Esophagus muscularis mucosa (tissue), 4 donors: ENCODE measurements at places on chromosomes 2 and 18.

- no peak for DNase-seq
- H3K27me3 ChIP-seq, result no peaks in the 10 kb centered on the region
- H3K27ac ChIP-seq, result no peak overlapping the region
Measured at GRCh38 chr2:15555760-15556193, 5.4 kb downstream of the NBAS start.

- H3K36me3 ChIP-seq, result no peaks in the 10 kb centered on the region
- H3K4me3 ChIP-seq, result no peak overlapping the region
- H3K27me3 ChIP-seq, result no peaks in the 10 kb centered on the region
- no peaks in the 10 kb centered on the region for H3K4me1 ChIP-seq
- no peak overlapping the region for H3K27ac ChIP-seq
- DNase-seq, result no peak
Measured at GRCh38 chr2:149613704-149614103, 26.1 kb upstream of the MMADHC start.

- no peak for DNase-seq
- no peak overlapping the region for H3K27ac ChIP-seq
- H3K27me3 ChIP-seq, result no peaks in the 10 kb centered on the region
- no peaks in the 10 kb centered on the region for H3K4me1 ChIP-seq
- no peaks in the 10 kb centered on the region for H3K36me3 ChIP-seq
- no peak overlapping the region for H3K4me3 ChIP-seq
Measured at GRCh38 chr2:194270648-194271047, 1386.4 kb upstream of the SLC39A10 start.

GRCh38 chr2:135162377-135162776 is 110.3 kb downstream of the RAB3GAP1 start:
- H3K27ac ChIP-seq, result no peak overlapping the region
- no peak overlapping the region for H3K4me3 ChIP-seq
- H3K4me1 ChIP-seq, result no peaks in the 10 kb centered on the region
- peaks cover 85% of the 10 kb centered on the region for H3K36me3 ChIP-seq
- H3K27me3 ChIP-seq, result no peaks in the 10 kb centered on the region
- DNase-seq, result no peak

DNA sequence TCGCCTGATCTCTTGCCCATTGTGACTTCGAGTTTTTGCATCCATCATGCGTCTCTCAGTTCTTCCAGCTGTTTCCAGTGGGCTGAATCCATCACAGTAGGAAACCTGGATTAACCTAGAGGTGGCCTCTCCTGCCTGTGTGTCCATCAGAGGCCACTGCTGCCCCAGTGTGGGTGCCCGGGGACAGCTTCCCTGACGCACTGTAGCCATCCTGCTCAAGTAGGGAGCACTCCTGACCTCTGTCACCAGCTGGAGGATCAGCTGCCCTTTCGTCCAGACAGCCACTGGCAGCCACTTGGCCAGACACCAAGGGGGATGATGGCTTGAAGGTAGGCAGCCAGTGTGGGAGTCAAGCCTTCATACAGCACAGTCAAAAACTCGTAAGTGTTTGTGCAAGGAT is 36.9 kb upstream of the LBH start:
- H3K4me3 ChIP-seq, result no peak overlapping the region
- H3K36me3 ChIP-seq, result no peaks in the 10 kb centered on the region
- no peaks in the 10 kb centered on the region for H3K4me1 ChIP-seq
- DNase-seq, result no peak

GRCh38 chr18:11391661-11392060 is 217.7 kb upstream of the SLC35G4 start:
- no peaks in the 10 kb centered on the region for H3K27me3 ChIP-seq
- H3K4me1 ChIP-seq, result no peaks in the 10 kb centered on the region
- no peaks in the 10 kb centered on the region for H3K36me3 ChIP-seq
- no peak overlapping the region for H3K27ac ChIP-seq
- no peak for DNase-seq
- H3K4me3 ChIP-seq, result no peak overlapping the region

DNA sequence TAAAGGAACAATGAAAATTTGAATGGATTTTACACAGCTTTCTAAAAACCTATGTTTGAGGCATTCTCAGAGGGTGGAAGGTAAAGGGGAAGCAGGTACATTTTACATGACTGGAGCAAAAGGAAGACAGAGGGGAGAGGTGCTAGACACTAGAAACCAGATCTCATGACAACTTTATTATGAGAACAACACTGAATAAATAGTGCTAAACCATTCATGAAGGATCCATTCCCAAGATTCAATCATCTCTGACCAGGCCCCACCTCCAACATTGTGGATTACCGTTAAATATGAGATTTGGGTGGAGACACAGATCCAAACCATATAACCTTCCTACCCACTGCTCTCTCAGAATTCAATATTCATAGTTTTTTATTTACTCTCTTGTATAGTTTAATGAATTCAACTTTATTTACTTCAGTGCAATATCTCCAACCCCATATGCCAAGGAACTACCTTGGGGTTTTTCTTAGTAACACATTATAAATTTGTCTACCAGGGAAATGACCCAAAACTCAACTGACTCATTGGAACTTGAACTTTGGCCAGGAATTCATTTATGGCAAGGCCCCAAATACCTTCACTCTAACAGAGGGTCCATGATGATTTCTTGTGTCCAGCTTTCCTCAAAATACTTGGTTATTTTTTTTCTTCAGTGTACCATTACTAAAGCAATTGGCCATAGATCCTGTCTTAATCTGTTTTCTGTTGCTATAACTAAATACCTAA is 317.8 kb downstream of the GULP1 start:
- H3K4me3 ChIP-seq, result no peak overlapping the region
- no peaks in the 10 kb centered on the region for H3K36me3 ChIP-seq
- DNase-seq, result no peak
- no peaks in the 10 kb centered on the region for H3K27me3 ChIP-seq

GRCh38 chr2:224271617-224272236 is 130.2 kb downstream of the FAM124B start:
- no peak overlapping the region for H3K27ac ChIP-seq
- H3K4me1 ChIP-seq, result peaks cover 10% of the 10 kb centered on the region
- no peak for DNase-seq
- no peaks in the 10 kb centered on the region for H3K27me3 ChIP-seq

DNA sequence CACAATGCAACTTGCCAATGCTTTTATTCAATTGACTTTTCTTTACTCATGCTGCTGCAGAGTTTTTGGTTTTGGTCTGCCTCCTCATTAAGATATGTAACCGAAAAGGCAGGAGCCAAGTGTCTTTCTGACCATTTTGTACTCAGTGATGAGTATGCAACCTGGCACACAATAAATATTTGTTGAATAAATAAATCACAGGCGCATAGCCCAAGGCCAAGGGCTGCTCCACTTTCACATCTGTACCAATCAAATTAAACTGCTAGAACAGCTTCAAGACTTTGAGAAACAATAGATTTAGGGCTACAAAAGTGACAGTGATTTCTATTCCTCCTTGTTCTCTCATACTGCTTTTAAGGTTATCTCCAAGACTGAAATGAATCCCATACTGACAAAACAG is 828.2 kb downstream of the RNF144A start:
- no peak for DNase-seq
- no peak overlapping the region for H3K4me3 ChIP-seq
- H3K27me3 ChIP-seq, result no peaks in the 10 kb centered on the region
- H3K27ac ChIP-seq, result no peak overlapping the region

GRCh38 chr2:155997538-155997937 is 335.0 kb downstream of the NR4A2 start:
- no peak overlapping the region for H3K27ac ChIP-seq
- no peaks in the 10 kb centered on the region for H3K36me3 ChIP-seq
- DNase-seq, result no peak
- no peaks in the 10 kb centered on the region for H3K27me3 ChIP-seq
- no peak overlapping the region for H3K4me3 ChIP-seq

DNA sequence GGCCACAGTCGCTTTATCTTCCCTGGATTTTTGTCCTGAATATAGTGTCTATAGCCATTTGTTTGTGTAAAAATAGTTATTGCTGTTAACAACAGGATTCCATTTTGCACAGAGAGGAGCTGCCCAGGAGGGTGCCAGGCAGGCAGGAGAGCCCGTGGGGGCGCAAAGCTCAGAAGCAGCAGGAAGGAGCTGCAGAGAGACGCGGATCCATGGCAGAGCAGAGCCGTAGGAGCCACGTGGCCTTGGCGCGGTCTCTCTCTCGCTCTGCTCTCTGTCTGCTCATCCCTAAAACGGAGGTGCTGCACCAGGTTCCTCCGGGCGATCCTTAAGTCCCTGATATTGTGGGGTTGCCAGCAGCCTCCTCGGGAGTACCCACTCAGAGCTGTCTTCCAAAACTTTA is 185.3 kb upstream of the MYT1L start:
- no peaks in the 10 kb centered on the region for H3K36me3 ChIP-seq
- H3K4me1 ChIP-seq, result peaks cover 3% of the 10 kb centered on the region
- DNase-seq, result no peak
- H3K4me3 ChIP-seq, result no peak overlapping the region
- H3K27ac ChIP-seq, result no peak overlapping the region
- no peaks in the 10 kb centered on the region for H3K27me3 ChIP-seq

GRCh38 chr18:30929718-30930117 is 112.8 kb downstream of the DSC3 start:
- no peak overlapping the region for H3K4me3 ChIP-seq
- no peak for DNase-seq
- H3K4me1 ChIP-seq, result no peaks in the 10 kb centered on the region
- H3K27ac ChIP-seq, result no peak overlapping the region

- DNase-seq, result no peak
- no peak overlapping the region for H3K27ac ChIP-seq
- peak overlapping the region; percentile 39 for H3K4me3 ChIP-seq
- H3K4me1 ChIP-seq, result peaks cover 14% of the 10 kb centered on the region
Measured at GRCh38 chr2:115161771-115162493, 719.5 kb downstream of the DPP10 start.

DNA sequence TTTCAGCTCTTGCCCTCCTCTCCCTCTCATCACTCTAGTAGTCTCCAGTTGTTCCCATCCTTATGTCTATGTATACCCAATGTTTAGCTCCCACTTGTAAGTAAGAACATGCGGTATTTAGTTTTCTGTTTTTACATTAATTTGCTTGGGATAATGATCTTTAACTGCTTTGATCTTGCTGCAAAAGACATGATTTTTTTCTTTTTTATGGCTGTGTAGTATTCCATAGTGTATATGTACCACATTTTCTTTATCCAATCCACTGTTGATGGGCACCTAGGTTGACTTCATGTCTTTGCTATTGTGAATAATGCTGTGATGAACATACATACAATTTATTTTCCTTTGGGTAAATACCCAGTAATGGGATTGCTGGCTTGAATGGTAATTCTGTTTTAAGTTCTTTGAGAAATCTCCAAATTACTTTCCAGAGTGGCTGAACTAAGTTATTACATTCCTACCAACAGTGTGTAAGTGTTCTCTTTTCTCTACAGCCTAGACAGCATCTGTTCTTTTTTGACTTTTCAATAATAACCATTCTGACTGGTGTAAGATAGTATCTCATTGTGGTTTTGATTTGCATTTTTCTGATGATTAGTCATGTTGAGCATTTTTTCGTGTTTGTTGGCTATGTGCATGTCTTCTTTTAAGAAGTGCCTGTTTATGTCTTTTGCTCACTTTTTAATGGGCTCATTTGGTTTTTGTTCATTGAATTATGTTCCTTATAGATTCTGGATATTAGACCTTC is 179.6 kb upstream of the SLC39A10 start:
- H3K4me1 ChIP-seq, result no peaks in the 10 kb centered on the region
- DNase-seq, result no peak
- no peak overlapping the region for H3K27ac ChIP-seq
- no peak overlapping the region for H3K4me3 ChIP-seq

- no peaks in the 10 kb centered on the region for H3K27me3 ChIP-seq
- peak overlapping the region; percentile 47 for H3K4me3 ChIP-seq
- H3K27ac ChIP-seq, result peak overlapping the region; percentile 81
- no peak for DNase-seq
- no peaks in the 10 kb centered on the region for H3K36me3 ChIP-seq
Measured at GRCh38 chr18:77086656-77087392, 45.8 kb downstream of the MBP start.

GRCh38 chr2:201148434-201148990 is 32.5 kb downstream of the CFLAR start:
- peaks cover 93% of the 10 kb centered on the region for H3K36me3 ChIP-seq
- peaks cover 53% of the 10 kb centered on the region for H3K4me1 ChIP-seq
- DNase-seq, result no peak

DNA sequence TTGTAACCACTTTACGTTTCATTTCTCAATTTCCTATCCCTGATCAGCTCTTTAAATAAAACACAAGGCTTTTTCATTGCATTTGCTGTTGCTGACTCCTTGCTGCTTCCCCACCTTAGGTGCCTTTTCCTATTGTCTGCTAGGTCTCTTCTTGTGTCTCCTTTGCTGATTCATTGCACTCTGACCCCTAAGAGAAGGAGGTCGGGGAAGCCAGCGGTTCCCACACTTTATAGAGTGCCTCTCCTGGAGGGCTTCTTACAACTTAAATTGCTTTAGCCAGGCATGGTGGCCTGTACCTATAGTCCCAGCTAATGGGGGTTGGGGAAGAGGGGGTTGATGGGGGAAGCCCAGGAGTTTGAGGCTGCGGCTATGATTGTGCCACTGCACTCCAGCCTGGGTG is 495.0 kb downstream of the DLGAP1 start:
- H3K4me1 ChIP-seq, result no peaks in the 10 kb centered on the region
- H3K27ac ChIP-seq, result no peak overlapping the region
- no peaks in the 10 kb centered on the region for H3K27me3 ChIP-seq
- no peak overlapping the region for H3K4me3 ChIP-seq
- DNase-seq, result no peak

- H3K4me1 ChIP-seq, result no peaks in the 10 kb centered on the region
- no peak overlapping the region for H3K27ac ChIP-seq
- no peak for DNase-seq
- H3K4me3 ChIP-seq, result no peak overlapping the region
- H3K36me3 ChIP-seq, result no peaks in the 10 kb centered on the region
Measured at GRCh38 chr2:114405247-114406116, 37.0 kb upstream of the DPP10 start.

GRCh38 chr2:18238209-18238608 is 322.2 kb downstream of the RDH14 start:
- no peaks in the 10 kb centered on the region for H3K36me3 ChIP-seq
- no peak overlapping the region for H3K27ac ChIP-seq
- DNase-seq, result no peak
- no peak overlapping the region for H3K4me3 ChIP-seq
- H3K27me3 ChIP-seq, result no peaks in the 10 kb centered on the region

- H3K27me3 ChIP-seq, result no peaks in the 10 kb centered on the region
- H3K4me3 ChIP-seq, result no peak overlapping the region
- peaks cover 23% of the 10 kb centered on the region for H3K4me1 ChIP-seq
Measured at GRCh38 chr2:23286758-23287704, 97.9 kb upstream of the KLHL29 start.

DNA sequence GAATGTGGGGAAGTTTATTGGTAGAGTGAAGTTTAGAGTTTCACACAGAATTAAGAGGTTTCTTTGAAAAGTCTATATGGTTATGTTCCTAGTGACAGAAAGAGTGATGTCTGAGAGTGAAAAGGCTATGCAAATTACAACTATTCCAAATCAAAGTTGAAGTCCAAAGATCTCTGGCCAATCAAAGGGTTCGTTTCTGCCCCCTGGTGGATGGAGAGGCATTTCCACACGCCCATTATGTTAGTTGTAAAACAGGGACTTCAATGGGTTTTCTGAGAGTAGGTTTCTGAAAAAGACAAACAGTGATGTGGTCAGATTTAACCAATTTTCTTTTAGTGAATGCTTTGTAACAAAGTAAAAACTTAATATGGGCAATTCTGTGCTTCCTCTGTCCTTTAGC is 441.5 kb upstream of the POU3F3 start:
- no peaks in the 10 kb centered on the region for H3K36me3 ChIP-seq
- no peak overlapping the region for H3K27ac ChIP-seq
- no peak overlapping the region for H3K4me3 ChIP-seq
- H3K4me1 ChIP-seq, result no peaks in the 10 kb centered on the region
- H3K27me3 ChIP-seq, result no peaks in the 10 kb centered on the region
